ENCODE measurements at places on chromosomes 7 and 10. TPM values are rescaled to one million over a fixed set of nuclear protein-coding genes. Genes with fewer than 3 reads are reported as not detected.

The GDI2 gene
- 629 TPM for total RNA-seq

The NRCAM gene
- total RNA-seq = 85.1 TPM

The ABLIM1 gene
- 198 TPM for total RNA-seq

The HMX3 gene
- not detected for total RNA-seq

The PDLIM1 gene
- 63.7 TPM for total RNA-seq

The MACROH2A2 gene
- total RNA-seq = not detected

The AGMO gene
- 11.8 TPM for total RNA-seq

The APBB1IP gene
- total RNA-seq = not detected

The ARPC1B gene
- total RNA-seq = 500 TPM

The SEMA3E gene
- total RNA-seq = 1.7 TPM

The CCT6A gene
- total RNA-seq = 212 TPM

The ZKSCAN1 gene
- 44.1 TPM for total RNA-seq

Measured in vein endothelial cell (primary cell).